Ammon's horn (tissue), 1 donor: ENCODE measurements at places on chromosomes 1 and 21.
A peak's percentile ranks its signal among the peaks of the same experiment; 100 is the strongest.

GRCh38 chr1:174519844-174520243 lies 72.1 kb downstream of the GPR52 start:
- DNase-seq, result peak; percentile 38

DNA sequence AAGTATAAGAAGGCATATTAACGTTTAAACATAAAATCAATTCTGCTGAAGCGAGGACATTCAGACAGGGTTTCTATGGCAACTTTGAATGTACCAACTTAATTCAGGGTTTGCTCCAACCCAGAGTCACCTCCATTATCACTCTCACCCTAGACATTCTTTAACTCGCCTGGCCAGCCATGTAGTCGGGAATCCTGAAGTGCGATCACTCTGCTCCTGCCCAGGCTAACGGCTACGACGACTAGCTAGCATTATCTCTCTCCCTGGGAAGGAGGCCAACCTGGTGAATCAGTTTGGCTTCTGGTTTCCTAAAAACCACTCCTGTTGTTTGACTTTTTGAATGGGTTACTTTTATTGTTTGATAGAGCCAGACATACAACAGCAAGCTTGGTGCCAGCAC lies 38.9 kb upstream of the ZBTB18 start:
- DNase-seq, result peak; percentile 33

DNA sequence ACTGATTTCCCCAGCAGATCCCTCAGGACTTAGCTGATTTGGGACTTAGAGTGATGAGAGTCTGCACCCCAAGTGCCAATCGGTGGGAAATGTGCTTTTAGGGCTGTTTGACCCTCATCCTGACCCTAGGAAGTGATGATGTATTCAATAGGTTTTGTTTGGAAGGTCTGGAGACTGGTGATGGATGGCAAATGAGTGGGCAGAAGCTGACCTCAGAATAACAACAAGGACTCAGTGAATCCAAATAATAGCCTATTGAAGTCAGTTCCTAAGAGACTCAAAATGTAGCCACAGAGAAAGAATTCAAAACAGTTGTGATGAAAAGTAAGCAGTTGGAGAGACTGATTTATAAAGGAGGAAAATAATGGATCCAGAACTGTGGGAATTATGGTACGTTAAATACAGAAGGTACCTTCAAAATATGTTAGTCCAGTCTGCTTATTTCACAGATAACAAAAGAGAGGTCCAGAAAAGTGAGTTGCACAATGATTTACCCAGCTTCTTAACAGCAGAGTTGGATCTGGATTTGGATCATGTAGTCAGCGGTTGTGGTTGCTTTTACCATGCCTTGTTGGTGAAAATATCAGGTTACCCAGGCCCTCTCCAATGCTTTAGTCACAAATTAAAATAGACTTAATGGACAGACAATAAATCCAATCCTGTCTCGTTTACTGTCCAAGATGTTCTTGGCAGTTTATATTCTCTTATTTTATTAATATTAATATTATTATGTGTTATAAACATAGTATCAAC lies 123.0 kb upstream of the PTBP2 start:
- DNase-seq, result peak; percentile 84

GRCh38 chr1:225817611-225818061 lies 7.7 kb downstream of the EPHX1 start:
- peak; percentile 89 for DNase-seq

GRCh38 chr1:215878843-215879242 lies 311.7 kb downstream of the KCTD3 start:
- DNase-seq, result no peak

- no peak for DNase-seq
These were observed 34.3 kb downstream of the CNST start for GRCh38 chr1:246600579-246600978.

DNA sequence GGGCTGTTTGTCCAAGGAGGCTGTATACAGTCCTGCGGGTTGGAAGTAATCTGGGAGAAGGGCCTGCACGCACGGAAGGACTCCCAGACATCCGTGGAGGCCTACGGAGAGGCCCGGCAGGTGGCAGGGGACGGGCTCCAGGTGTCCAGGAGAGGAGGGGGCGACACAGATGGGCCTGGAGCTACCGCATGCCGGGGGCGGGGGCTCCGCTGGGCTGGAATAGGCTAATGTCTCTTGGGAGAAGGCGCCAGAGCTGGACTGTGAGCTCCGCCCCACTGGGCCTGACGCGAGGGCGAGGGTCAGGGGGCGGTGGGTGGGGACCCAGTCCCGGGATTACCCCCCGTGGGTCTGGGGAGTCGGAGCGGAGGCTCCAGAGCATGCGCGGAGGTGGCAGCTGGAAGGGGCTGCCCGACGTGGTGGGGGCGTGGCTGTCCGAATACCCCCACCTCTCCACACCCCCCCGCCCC lies 659 bp downstream of the AGO1 start:
- peak; percentile 48 for DNase-seq

GRCh38 chr1:52140633-52141512 lies 1.0 kb upstream of the ZFYVE9 start:
- no peak for DNase-seq

DNA sequence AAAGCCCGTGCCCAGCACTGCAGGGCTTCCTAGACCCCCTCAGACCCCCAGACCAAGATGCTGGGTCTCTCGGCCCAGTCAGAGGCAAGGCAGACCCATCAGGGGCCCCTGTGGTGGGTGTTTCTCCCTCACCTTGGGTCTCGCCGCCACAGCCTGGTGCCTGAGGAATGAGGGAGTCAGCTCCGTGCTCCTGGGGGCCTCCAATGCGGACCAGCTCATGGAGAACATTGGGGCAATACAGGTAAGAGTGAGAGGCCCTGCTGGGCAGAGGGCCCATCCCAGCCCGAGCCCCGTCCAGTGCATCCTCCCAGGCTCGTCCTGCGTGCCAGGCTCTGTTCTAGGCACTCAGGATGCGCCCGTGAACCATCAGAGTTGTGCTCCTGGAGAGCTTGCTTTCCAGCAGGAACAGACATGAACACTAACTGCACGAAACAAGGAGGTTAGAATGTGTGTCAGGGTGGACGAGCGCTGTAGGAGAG lies 51.5 kb downstream of the KCNAB2 start:
- no peak for DNase-seq

- DNase-seq, result peak; percentile 81
These were observed 113.4 kb downstream of the DISP1 start for GRCh38 chr1:222928212-222928611.

GRCh38 chr1:16152481-16153087 lies 3.3 kb downstream of the EPHA2 start:
- no peak for DNase-seq

GRCh38 chr1:88680471-88680870 lies 3.6 kb upstream of the PKN2 start:
- DNase-seq, result no peak

DNA sequence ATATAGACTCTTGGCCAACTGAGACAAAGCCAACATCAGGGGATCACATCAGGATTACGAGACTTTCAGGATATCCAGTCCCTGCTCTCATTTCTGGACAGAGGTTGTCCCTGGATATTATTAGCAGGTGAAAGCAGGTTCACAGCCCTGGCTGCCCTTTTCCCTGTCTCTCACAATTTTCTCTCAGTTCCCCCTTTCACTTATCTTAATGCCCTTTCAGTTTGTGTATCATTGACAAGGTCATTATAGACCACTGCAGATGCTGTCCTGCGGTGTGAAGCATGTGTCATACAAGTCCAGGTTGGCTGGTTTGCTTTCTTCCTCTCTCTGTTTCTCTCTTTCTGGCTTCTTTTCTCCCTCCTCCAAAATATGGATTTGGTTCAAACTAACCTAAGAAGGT lies 2.1 kb upstream of the KLHDC9 start:
- DNase-seq, result no peak

DNA sequence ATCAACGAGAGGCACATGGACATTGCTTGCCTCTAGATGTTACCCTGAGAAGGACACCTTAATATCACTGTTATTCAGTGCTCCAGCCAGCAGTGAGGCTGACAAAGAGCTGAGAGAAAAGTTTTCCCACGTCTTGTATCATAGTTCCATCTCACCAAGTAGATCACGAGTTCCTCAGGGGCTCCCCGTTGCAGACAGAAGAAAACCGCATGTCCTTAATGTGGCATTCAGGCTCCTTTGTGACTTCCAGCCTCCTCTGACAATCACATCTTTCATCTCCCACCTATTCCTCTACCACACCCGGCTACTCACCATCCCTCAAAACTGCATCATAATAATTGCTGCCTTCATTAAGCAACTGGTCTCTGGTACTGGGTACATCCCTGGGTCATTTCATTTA lies 75.3 kb downstream of the DMRTA2 start:
- no peak for DNase-seq

- peak; percentile 38 for DNase-seq
These were observed 7.2 kb downstream of the TRIT1 start for GRCh38 chr1:39876144-39876543.

GRCh38 chr1:15949453-15950245 lies 26.3 kb downstream of the ZBTB17 start:
- peak; percentile 67 for DNase-seq

GRCh38 chr1:59892841-59893811 lies 33.4 kb downstream of the CYP2J2 start:
- DNase-seq, result no peak
